Fibroblast of upper back skin (primary cell): ENCODE measurements at places on chromosomes 11 and 22.

- DNase-seq, result peak; percentile 10
These were observed 700 bp downstream of the TTC17 start for GRCh38 chr11:43359422-43359818.

DNA sequence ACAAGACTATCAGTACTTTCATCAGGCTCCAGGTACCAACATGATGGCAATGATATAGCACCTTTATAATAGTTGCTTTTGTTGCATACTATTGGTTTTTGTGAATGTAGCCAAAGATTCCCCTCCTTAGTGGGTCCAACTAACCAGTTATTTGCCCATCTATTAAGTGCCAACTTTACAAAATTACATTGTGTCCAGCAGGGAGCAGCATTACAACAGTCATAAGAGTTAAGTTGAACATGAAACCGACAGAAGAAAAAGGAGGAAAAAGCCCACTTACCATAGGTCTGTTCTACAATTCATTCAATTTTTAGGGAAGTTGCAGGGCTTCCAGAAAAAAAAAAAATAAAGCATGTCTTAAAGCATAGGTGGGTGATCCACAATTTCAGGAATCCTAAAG lies 21.6 kb downstream of the IMMP1L start:
- DNase-seq, result peak; percentile 62

GRCh38 chr11:34534826-34535225 lies 21.2 kb upstream of the ELF5 start:
- no peak for DNase-seq

- no peak for DNase-seq
These were observed 2.1 kb downstream of the ARHGAP42 start for GRCh38 chr11:100689141-100689540.

- DNase-seq, result peak; percentile 29
These were observed 27.8 kb upstream of the THY1 start for GRCh38 chr11:119450590-119451326.

DNA sequence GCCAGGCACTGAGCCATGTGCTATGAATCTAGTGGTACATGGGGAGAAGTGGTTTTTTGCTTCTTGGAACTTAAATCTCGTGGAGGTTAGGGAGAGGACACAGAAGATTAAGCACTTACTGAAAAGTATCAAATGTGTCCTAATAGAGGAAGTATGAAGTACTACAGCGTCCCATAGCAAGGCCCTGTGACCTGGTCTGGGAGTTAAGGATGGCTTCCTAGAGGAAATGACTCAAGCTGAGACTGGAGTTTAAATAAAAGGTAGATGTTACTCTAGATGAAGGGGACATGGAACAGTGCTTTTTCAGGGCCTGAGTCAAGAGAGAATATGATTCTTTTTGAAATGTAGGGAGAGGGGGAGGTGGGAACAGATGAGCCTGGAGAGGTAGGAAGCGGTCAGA lies 202.9 kb downstream of the GRIK4 start:
- DNase-seq, result no peak

DNA sequence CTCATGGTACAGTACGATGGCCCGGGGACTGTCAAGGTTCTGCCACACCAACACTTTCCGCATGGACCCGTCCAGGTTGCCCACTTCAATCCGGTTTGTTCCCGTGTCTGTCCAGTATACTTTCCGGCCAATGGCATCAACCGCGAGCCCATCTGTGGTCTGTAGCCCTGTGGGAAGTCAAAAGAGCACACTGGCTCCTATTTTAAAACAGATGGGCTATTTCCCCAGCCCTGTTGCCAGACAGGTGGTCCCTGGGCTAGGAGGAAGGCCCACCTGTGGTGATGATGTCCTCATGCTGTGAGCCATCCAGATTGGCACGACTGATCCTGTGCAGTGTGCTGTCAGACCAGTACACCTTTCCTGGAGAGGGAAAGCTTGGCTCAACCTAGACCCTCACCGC lies 30.4 kb upstream of the CKAP5 start:
- DNase-seq, result no peak
